ENCODE measurements at places on chromosomes 2 and 18.

- no peak for DNase-seq
Measured at GRCh38 chr18:26255695-26256622, 29.7 kb downstream of the TAF4B start.

- DNase-seq: peak; percentile 80
Measured at GRCh38 chr2:189285962-189286645, 106.5 kb upstream of the COL5A2 start.

- no peak for DNase-seq
Measured at GRCh38 chr18:10111191-10111590, 197.4 kb downstream of the VAPA start.

DNA sequence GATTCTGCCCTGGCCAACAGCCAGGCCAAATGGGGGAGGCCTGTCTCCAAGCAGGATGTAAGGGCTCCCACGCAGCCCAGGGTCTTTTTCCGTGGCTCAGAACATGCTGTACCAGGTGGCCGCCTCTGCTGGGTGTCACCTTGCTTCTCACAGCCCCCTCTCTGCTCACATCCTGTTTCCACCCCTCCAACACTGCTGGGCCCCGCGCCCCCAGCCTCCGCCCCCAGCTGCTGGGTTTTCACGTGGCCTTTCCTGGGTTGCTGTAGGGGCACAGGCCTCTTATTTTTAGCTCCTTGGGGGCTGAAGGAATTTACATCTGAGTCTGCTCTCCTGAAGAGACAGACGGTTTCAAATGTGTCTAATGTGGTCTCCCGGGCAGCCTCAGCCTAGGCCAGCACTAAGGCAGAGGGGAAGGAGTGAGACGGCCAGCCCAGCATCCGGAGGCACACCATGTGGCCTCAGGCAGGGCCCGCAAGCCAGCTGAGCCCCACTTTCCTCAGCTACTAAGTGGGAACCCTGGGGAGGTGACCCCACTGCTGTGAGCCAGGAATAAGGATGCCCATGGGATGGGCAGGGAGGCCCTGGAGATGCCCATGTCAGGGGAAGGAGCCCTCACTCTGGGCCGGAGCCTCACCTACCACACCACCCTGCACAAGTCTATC, 18.7 kb upstream of the DUSP2 start:
- no peak for DNase-seq

DNA sequence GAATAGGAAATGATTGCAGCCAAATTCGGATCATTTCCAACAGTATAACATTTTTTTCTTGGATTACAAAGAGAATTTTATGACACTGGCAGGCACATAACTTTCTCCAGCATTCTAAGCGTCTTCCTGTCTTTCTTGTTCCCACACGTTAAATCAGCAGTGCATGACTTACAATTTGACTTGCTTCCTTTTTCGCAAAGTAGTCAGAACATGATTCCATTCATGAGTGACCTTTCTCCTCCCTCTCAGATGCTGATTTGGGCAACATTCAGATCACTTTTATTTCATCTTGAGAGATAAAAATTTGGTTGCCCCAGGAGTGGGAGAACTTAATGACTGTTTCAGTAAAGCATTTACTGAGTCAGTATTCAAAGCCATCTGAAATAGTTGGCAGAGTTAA, 858.7 kb upstream of the ACVR2A start:
- peak; percentile 31 for DNase-seq

- no peak for DNase-seq
Measured at GRCh38 chr18:60010513-60010912, 110.7 kb downstream of the PMAIP1 start.

- no peak for DNase-seq
Measured at GRCh38 chr2:122873951-122874350, 1118.5 kb downstream of the TSN start.

DNA sequence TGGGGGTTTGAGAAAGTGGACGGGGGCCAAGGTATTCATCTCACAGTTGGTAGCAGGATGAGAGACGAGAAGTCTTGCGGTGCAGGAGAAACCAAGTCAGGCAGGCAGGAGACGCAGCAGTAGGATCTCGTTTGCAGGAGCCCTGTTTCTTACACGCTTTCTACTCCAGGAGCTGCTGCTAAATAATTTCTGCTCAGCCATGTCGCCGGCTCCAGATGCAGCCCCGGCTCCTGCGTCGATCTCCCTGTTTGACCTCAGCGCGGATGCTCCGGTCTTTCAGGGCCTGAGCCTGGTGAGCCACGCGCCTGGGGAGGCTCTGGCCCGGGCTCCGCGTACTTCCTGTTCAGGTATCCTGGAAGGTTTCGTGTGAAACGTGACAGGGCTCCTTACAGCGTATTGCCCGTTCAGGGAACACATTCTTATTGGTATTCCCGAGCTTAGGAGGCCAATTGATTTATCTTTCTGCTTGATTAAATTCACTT, 494 bp downstream of the ANKZF1 start:
- DNase-seq: peak; percentile 41

GRCh38 chr2:58448065-58448507, 207.0 kb upstream of the FANCL start:
- peak; percentile 70 for DNase-seq

GRCh38 chr2:159209341-159210306, 76.9 kb downstream of the WDSUB1 start:
- DNase-seq: no peak

- no peak for DNase-seq
Measured at GRCh38 chr2:207129821-207130220, 35.9 kb downstream of the KLF7 start.

- DNase-seq: no peak
Measured at GRCh38 chr2:181680055-181680936, at the start of gene NEUROD1. Gene NEUROD1, minus strand, starts transcription at chr2:181680517. Its CDS starts 1,657 bp downstream, at chr2:181678860.

DNA sequence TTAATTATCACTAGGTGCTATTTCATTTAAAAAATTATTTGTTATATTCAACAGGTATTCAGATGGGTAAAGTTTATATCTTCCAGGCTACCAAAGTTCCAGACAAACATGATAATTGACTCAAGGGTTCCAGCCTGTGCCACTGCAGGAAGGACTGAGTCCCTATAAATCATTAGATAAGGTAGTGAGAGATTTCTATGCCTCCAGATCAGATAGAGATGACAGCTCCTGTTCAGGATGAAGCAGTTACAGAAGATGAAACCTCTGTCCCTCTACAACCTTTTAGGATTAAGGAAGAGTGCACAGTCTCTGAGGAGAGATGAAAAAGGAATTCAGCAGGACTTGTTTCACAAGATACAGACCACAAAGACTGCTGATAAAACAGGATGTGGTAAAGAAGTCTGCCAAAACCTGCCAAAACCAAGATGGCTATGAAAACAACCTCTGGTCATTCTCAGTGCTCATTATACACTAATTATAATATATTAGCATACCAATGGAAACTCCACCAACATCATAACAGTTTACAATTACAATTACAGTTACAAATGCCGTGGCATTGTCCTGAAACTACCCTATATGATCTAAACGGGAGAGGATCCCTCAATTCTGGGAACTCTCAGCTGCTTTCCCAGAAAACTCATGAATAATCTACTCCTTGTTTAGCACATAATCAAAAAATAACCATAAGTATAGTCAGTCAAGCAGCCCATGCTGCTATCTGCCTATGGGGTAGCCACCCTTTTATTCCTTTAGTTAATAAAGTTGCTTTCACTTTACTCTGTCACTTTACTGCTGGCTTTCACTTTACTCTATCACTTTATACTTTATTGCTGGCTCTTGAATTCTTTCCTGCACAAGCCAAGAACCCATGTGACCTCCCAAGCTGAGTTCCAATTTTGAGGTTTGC, 288.5 kb downstream of the PDE11A start:
- peak; percentile 46 for DNase-seq

GRCh38 chr2:100682536-100682935, 119.7 kb downstream of the PDCL3 start:
- DNase-seq: no peak

- DNase-seq: no peak
Measured at GRCh38 chr2:160784034-160784433, 290.4 kb upstream of the RBMS1 start.

GRCh38 chr2:179224361-179224760, 40.3 kb downstream of the SESTD1 start:
- no peak for DNase-seq

- DNase-seq: no peak
Measured at GRCh38 chr2:30139131-30139870, 7.5 kb upstream of the YPEL5 start.

DNA sequence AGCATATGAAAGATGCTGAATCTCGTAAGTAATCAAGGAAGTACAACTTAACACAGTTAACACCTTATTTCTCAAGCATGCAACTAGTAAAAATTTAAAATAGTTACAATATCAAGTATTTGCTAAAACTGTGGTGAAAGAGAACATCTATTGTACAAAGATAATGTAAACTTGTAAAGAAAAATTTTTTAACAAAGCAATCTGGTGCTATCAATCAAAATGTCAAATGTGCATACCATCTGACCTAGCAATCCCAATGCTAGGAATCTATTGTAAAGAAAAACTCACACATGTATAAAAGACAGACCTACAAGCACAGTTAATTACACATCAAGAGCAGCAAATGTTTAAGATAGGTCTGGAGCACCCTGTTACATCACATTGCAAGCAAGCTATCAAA, 90.1 kb downstream of the SLC66A3 start:
- DNase-seq: no peak

GRCh38 chr2:200405599-200406298, 99.3 kb downstream of the SPATS2L start:
- peak; percentile 87 for DNase-seq

DNA sequence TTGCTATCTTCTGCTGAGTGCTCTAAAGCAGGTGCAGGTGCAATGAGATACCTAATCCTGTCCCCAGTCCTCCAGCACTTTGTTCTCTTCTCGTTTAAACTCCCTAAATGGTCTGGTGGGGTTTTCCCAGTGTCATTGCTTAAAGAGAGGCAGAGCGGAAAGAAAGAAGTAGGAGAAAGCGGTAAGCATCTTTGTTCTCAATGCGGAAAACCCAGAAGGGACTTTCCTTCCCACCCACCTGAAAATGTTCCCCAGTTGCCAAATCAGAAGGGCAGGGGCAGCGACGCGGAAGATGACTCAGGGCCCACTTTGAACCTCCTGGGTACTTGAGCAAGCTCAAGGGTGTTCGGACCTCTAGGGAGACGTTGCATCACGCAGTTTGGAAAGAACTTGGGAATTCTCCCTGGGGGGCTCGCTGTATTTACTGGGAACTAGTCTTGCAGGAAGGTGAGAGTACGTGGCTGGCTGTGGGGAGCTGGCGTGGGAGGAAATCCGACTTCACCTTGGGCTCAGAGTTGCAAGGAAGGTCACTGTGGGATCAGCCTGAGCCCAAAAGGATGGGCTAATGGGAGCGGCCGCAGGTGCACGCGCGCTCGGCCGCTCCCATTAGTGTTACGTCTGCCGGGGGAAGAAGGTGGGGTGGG, 589 bp upstream of the SGPP2 start:
- DNase-seq: no peak

- no peak for DNase-seq
Measured at GRCh38 chr18:69948919-69949537, 1.4 kb upstream of the CD226 start.

- peak; percentile 38 for DNase-seq
Measured at GRCh38 chr2:172208791-172209325, 106.2 kb upstream of the DLX2 start.

DNA sequence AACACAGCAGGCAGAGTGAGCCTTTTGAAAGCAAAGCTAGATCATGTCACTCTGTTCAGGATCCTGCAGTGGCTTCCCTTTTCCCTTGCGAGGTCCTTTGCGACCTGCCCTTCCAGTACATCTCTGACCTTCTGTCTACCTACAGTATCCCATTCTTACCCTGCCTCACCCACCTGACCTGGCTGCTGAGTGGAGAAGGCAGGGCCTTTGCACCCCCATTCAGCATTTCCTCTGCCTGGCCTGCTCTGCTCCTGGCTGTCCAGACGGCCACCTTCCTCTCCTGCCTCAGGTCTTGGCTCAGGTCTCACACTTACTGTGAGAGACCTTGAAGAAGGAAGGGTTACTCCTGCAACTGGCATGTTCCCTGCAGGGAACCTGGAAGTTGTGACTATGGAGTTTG, 77.4 kb downstream of the MAPRE2 start:
- no peak for DNase-seq

GRCh38 chr18:48597671-48598070, 58.8 kb downstream of the CTIF start:
- DNase-seq: no peak

DNA sequence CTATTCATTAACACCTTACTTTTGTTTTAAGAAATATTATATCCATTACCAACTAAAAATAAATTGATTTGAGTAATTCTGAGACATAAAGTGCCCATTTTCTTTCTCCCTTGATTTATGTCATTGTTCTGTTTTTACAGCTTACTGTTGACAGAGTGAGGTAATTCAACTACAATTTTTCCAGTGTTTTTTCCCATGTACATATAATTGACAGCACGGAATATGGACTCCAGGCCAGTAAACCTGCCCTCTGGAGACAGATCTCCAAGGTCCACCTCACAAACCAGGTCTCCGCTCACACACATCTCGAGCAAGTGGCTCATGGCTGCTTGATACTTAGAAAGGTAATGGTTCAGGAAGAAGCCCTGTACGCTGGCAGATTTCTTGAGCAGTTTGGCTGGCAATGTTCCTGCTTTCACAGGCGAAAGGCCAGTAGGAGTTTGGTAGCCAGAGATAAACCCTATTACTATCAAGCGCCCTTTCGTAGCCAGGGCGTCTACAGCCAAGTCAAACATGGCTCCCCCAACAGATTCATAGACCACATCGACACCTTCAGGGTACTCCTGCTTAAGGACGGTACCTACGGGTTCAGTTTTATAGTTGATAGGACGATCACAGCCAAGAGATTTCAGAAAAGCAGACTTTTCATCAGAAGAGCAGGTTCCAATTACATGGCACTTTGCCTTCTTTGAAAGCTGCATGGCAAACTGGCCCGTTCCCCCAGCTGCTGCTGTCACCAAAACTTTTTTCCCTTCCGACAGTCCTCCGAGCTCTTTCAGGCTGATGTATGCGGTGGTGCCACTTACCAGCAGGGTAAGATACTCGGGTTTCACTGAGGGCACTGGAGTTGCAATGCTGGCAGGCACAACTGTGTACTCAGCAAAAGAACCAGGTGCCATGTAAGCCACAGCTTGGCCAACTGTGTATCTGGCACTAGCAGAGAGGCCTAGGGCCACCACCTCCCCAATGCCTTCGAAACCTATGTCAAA, 7.4 kb downstream of the PTGR3 start:
- DNase-seq: no peak

DNA sequence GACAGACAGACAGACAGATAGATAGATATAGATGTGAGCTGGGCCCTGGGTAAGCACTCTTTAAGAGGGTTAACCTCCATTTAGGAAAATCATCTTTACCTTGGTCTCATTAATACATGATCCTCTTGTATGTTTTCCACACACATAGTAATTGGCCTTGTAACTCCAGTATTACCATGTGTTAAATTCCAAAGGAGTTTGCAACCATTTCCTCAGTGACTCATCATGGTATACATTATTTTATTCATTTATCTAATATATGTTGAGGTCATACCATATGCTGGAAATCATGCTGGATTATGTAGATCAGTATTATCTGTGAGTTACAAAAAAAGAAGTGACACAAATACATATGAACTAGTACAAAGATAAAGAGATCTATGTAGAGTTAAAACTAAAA, 504.3 kb downstream of the DCC start:
- DNase-seq: no peak

DNA sequence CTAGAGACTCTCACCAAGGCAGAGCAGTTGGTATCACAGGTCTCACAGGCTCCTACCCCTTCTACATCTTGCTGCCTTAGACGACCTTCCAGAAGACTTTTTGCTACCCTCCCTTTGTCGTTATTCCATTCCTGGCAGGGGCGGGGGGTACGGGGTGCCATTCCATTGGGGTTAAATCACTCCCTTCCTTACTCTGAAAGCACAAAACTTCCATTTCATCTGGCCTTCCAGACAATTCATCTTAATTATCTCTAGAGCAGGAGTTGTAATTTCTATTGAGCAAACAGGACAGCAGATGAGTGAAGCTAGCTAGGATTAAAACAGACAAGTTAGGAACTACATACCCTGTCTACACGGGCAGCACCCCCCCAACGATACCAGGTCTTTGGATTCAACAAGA, 276.2 kb upstream of the TANK start:
- DNase-seq: no peak
